ENCODE measurements at places on chromosomes 6 and 20.

GRCh38 chr6:158894193-158894592 is 75.0 kb upstream of the EZR start:
- DNase-seq, result no peak
- no peaks in the 10 kb centered on the region for H3K27me3 ChIP-seq
- no peak overlapping the region for H3K27ac ChIP-seq
- no peaks in the 10 kb centered on the region for H3K4me1 ChIP-seq
- no peak overlapping the region for H3K4me3 ChIP-seq
- H3K36me3 ChIP-seq, result no peaks in the 10 kb centered on the region

DNA sequence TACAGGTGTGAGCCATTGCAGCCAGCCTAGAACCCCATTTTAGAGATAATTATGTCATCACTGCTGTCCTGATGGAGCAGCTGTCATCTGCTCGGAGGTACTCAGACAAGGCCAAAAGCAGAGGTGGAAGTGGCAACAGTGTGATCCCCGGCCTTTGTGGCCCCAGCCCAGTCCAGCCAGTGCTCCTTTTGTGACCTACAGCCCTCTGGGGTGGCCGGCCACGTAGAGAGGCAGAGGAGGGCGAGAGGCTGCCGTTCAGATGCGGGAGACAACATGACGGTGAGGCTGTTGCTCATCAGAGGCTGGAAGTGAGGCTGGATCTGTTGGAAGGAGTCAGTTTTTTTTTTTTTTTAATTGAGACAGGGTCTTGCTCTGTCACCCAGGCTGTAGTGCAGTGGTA is 32.8 kb downstream of the EFCAB8 start:
- no peaks in the 10 kb centered on the region for H3K4me1 ChIP-seq
- H3K27ac ChIP-seq, result no peak overlapping the region
- no peaks in the 10 kb centered on the region for H3K36me3 ChIP-seq
- DNase-seq, result no peak
- H3K4me3 ChIP-seq, result no peak overlapping the region

GRCh38 chr20:667351-668034 is 8.1 kb downstream of the SCRT2 start:
- no peaks in the 10 kb centered on the region for H3K27me3 ChIP-seq
- no peaks in the 10 kb centered on the region for H3K4me1 ChIP-seq
- H3K27ac ChIP-seq, result no peak overlapping the region
- H3K4me3 ChIP-seq, result no peak overlapping the region

- peaks cover 35% of the 10 kb centered on the region for H3K4me1 ChIP-seq
- H3K36me3 ChIP-seq, result no peaks in the 10 kb centered on the region
- H3K4me3 ChIP-seq, result no peak overlapping the region
- peak overlapping the region; percentile 25 for H3K27ac ChIP-seq
Measured at GRCh38 chr20:49871391-49871948, 43.9 kb downstream of the SPATA2 start.

DNA sequence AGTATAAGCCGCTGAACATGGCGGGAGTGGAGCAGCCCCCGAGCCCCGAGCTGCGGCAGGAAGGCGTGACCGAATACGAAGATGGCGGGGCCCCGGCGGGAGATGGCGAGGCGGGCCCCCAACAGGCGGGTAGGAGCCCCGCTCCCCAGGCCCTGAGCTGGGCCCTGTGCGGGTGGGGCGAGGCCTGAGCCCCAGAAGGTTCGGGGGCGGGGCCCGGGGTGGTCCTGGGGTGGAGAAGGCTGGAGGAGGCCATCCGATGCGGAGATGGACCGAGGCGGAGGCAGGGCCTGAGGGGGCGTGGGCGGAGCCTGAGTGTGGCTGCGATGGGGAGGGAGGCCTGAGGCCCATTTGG is 7.1 kb downstream of the L3MBTL1 start:
- no peak for DNase-seq
- no peaks in the 10 kb centered on the region for H3K27me3 ChIP-seq
- peak overlapping the region; percentile 47 for H3K27ac ChIP-seq
- H3K4me3 ChIP-seq, result peak overlapping the region; percentile 82

DNA sequence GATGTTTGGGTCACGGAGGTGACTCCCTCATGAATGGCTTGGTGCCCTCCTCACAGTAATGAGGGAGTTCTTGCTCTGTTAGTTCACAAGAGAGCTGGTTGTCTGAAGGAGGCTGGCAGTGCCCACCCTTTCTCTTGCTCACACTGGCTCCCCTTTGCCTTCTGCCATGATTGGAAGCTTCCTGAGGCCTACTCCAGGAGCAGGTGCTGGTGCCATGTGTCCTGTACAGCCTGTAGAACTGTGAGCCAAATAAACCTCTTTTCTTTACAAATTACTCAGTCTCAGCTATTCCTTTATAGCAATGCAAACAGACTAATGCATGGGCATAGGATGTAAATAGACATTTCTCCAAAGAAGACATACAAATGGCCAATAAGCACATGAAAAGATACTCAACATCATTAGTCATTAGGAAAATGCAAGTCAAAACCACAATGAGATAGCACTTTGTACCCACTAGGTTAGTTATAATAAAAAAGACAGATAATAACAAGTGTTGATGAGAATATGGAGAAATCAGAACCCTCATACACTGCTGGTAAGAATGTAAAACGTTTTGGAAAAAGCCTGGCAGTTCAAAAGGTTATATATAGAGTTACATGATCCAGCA is 17.7 kb downstream of the C20orf203 start:
- no peak overlapping the region for H3K4me3 ChIP-seq
- H3K36me3 ChIP-seq, result no peaks in the 10 kb centered on the region
- no peak overlapping the region for H3K27ac ChIP-seq
- no peaks in the 10 kb centered on the region for H3K4me1 ChIP-seq
